Osteocyte (in vitro differentiated cells): ENCODE measurements at places on chromosomes 6 and 20.

DNA sequence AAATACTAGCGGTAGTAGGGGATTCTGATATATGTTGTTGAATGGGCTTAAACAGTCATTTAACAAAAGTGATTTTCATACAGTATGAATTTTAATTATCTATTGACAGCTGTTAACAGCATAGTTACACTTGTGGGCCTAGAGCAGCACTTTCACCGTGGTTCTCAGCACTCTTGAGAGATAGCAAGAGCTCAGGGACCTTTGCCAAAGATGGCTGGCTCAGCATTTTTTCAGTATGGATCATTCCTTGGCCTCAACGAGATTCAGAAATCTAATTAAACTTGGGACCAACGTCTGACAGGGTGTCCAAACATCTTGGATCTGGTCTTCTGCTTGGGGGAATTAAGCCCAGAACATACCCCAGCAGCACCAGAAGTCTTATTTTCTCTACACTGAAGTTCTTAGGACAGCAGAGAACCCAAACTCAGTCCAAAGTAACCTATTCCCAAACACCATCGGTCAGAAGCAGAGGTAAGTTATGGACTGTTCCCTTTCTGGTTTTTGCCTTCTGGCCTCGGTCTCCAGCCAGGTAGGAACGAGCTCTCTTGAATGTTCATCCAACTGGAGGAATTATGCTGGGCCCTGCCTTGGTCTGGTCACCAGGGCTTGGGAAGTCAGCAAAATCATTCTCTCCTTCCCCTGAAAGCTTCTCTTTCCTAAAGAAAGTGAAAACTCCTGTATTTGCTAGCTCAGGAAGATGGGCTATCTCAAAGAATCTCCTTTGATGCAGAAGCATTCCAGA lies 25.7 kb downstream of the PRPH2 start:
- DNase-seq: no peak

DNA sequence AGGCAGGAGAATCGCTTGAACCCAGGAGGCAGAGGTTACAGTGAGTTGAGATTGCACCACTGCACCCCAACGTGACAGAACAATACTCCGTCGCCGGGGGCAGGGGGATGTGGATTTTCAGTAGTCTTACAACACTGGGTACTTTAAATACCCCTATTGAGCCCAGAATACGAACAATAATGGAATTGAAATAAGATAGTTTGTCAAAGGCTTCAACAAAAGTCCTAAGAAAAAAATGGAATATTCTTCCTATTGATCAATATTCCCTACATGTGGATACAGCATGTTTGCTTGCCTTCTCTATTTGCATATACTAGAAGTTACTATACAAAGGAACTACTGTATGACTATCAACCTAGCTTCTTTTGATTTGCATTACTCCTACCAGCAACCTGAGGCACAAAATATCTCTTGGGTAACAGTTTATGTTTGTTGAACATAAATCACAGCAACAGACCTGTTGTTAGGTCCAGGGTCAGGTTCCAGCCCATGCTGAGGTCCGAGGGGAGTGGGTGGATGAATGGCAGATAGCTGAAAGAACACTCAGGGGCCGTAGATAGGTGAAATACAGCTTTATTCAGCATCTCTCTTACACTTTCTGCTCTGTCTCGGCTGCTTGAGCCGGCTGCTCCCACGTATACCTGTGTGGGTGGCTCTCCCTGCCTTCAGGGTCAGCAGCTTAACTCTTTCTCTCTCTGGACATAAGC lies 23.8 kb downstream of the MAN1A1 start:
- DNase-seq: no peak

DNA sequence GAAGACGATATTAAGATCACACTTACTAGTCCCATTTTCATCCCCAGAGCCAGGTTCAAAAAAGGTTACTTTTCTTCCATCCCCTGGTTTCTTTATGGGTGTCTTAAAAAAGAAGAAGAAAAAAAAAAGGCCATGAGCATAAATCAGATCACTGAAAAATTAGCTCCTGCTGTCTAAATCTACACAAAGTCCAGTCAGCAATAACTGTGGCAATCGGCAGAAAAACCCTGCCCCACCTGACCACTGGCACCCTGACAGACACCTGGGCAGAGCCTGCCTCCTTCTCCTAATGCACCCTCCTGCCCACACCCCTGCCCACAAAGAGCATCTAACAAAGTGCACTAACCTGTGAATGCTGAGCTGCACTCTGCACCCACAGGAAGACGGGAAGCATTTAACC lies 69.8 kb downstream of the STAU1 start:
- no peak for DNase-seq

- no peak for DNase-seq
These were observed 21.0 kb downstream of the MAP3K5 start for GRCh38 chr6:136771306-136771705.

- no peak for DNase-seq
These were observed 540.5 kb downstream of the CD83 start for GRCh38 chr6:14658030-14658429.

GRCh38 chr6:12363651-12364381 lies 73.7 kb downstream of the EDN1 start:
- DNase-seq: no peak
